Stimulated activated CD4-positive, alpha-beta T cell treated with anti-CD3 and anti-CD28 coated beads, TNF-alpha, amount 100 ng/mL, for 48 hours (primary cell): ENCODE measurements at places on chromosomes 3 and 15.

- no peak for DNase-seq
These were observed 18.7 kb upstream of the BCL2A1 start for GRCh38 chr15:79989682-79990081.

- no peak for DNase-seq
These were observed 7.2 kb downstream of the RNF13 start for GRCh38 chr3:149820183-149820582.

DNA sequence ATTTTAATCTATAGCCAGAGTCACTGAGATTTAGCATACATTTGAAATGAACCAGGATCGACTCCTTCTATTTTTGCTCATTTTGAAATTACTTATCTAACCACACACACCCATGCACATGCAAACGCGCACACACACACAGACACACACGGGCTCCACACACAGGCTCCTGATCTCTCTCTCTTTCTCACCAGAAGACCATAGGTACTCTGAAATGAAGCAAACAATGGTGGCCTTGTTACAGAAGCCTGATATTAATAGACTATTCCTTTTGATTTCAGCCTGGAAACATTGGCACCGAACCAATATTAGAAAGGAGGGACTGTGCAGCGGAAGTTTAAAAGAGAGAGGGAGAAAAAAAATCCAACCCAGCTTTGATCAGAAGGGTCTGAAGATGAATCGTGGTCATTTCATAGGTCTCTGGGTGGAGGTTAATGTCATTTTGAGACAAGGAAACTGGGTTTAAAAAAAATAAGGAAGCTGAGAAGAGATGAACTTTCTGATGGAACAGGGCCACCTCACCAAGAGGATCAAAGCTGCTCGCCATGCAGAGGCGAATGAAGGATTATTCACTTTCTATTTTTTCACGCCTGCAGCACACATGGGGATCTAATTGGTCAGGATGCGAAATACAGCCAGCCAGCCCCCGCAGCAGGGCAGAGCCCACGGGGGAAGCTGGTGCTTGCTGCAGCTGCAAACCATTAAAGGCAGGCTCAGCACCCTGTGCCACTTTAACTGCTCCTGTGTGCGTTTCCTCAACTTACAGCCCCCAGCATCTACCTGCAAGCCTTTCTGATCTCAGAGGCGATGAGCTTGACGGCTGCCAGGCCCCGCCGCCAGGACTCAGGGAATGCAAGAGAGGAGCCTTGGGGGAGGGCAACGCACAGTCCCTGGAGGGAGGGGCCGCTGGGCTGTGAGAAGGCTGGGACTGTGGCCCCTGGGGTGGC, 88.8 kb downstream of the HES1 start:
- no peak for DNase-seq

DNA sequence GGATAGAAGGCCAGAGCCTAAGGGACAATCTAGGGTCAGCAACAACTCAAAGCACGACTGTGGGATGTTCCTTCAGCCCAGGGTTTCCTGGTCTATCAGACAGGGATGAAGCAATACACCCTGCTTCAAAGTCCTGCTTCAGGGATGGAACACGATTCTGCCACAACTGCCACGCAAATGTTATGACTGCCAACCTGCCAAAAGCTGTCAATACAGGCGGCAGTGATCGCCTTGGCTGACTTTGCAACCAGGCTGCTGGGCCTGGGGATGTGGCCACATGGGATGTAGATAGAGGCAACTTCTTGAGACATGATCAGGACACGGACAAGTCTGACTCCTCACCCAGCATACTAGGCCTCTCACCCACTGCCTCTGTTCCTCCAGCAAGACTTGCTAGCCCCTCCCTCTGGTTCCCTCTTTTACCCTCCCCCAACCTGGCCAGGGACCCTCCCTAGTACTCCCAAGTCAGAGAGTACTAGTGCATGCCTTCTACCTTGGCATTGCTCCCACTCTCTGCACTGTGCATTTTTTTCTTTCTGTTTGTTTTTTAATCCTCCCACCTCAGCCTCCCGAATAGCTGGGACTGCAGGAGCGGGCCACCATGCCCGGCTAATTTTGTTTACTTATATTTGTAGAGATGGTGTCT, 7.6 kb downstream of the CCDC12 start:
- no peak for DNase-seq

DNA sequence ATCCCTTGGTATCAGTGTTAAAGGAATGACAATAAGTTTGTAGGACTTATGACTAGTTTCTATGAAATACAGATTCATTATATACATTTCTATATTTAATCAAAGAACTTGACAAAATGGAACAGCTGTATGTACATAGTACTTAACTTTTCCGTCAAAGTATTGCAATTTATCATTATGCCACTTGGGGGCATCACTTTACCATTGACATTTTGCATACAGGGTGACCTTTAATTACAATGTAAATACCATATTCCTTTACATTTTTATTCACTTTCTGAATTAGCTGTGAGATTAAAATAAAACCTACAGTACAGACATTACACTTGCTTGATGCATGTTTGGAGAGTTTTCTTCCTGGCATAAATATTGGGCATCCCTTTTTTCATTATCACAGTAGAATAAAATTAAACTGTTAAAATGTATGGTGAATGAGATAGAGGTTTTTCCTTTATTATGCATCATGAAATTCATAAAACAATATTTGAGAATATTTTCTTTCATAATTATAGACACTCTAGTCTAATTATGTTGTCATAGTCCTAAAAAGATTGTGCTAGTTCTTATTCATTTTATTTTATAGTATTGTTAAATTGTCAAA, 6.9 kb downstream of the NEK11 start:
- DNase-seq: no peak

GRCh38 chr3:104297617-104298016, 1069.1 kb upstream of the ALCAM start:
- DNase-seq: no peak
